ENCODE measurements at places on chromosomes 4 and X.

DNA sequence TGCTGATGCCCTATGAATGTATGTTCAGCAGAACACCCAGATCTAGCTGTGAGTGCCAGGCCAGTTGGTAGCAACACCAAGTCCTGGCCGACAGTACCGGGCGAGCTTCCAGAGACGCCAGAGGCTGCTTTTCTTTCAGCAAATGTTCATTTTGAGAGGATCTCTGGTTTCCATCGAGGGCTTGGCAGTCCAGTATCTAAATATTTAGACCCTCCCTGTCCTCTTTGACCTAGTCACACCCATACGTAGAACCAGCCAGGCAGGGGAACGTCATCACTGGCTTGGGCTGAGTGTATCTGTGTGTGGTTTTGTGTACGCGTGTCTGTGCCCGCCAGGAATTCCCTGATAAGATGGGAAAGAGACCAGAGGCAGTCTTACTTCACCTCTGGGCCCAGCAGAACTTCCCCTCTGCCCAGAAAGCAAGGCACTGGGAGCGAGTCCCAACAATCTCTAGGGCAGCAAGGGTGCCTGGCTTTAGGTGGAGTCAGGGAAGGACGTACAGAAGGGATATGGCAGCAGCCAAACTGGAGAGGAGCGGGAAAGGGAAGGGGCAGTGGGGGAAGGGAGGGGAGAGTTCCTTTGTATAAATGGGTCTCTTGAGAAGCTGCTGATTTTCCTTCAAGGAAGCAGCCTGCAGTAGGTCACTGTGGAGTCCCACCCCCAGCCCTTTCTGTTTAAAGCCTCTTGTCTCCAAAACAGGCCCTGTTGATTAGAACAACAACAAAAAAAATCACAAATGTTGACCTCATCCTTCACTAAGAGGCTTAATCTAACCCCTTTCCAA, 15.0 kb upstream of the ELF4 start:
- no peak overlapping the region for H3K27ac ChIP-seq
- no peak overlapping the region for H3K4me3 ChIP-seq
- no peaks in the 10 kb centered on the region for H3K4me1 ChIP-seq
- no peaks in the 10 kb centered on the region for H3K27me3 ChIP-seq

- no peaks in the 10 kb centered on the region for H3K36me3 ChIP-seq
- H3K4me1 ChIP-seq, result no peaks in the 10 kb centered on the region
- H3K27ac ChIP-seq, result no peak overlapping the region
- DNase-seq, result no peak
Measured at GRCh38 chr4:134888156-134888555, 686.6 kb upstream of the PABPC4L start.

- no peak for DNase-seq
- no peaks in the 10 kb centered on the region for H3K27me3 ChIP-seq
- no peak overlapping the region for H3K4me3 ChIP-seq
- no peaks in the 10 kb centered on the region for H3K4me1 ChIP-seq
- no peak overlapping the region for H3K27ac ChIP-seq
Measured at GRCh38 chr4:77194989-77195388, 38.0 kb downstream of the CCNG2 start.

DNA sequence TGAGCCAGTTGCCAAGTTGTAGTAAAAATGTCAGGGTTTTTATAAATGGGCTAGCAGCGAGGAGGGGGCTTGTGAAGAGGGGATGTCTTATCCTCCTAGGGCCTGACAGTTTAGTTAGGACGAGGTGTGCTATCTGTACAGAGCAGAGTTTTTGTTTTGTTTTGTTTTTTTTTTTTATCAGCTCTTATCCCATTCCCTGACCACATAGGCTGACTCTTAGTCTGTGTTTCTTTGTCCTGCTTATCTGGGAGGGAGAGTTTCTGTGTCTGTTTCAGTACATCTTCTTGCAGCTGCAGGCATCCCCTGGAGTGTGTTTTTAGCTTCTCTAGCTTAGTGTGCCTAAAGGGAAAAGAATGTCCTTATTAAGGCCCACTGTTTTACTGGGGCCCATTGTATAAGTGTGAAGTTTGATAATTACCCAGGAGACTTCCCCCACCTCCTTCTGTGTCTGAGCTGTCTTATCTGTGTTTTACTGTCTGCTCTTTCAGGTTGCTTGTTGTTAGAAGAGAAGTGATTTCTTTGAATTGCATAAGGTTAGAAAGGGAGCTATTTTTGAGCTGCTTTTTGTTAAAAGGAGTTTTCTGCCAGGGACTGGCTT, 32.0 kb downstream of the PAGE2 start:
- H3K27ac ChIP-seq, result peak overlapping the region; percentile 81
- peak; percentile 89 for DNase-seq
- no peaks in the 10 kb centered on the region for H3K27me3 ChIP-seq
- H3K4me3 ChIP-seq, result no peak overlapping the region
- no peaks in the 10 kb centered on the region for H3K36me3 ChIP-seq
- no peaks in the 10 kb centered on the region for H3K4me1 ChIP-seq

Data from mesendoderm (in vitro differentiated cells).